ENCODE measurements at places on chromosomes 3 and 15.

GRCh38 chr15:66284271-66284670, 9.1 kb upstream of the DIS3L start:
- no peak for DNase-seq

- no peak for DNase-seq
Measured at GRCh38 chr3:48879307-48879993, 19.2 kb downstream of the SLC25A20 start.

GRCh38 chr3:42856544-42856943, 19.1 kb downstream of the CYP8B1 start:
- no peak for DNase-seq

DNA sequence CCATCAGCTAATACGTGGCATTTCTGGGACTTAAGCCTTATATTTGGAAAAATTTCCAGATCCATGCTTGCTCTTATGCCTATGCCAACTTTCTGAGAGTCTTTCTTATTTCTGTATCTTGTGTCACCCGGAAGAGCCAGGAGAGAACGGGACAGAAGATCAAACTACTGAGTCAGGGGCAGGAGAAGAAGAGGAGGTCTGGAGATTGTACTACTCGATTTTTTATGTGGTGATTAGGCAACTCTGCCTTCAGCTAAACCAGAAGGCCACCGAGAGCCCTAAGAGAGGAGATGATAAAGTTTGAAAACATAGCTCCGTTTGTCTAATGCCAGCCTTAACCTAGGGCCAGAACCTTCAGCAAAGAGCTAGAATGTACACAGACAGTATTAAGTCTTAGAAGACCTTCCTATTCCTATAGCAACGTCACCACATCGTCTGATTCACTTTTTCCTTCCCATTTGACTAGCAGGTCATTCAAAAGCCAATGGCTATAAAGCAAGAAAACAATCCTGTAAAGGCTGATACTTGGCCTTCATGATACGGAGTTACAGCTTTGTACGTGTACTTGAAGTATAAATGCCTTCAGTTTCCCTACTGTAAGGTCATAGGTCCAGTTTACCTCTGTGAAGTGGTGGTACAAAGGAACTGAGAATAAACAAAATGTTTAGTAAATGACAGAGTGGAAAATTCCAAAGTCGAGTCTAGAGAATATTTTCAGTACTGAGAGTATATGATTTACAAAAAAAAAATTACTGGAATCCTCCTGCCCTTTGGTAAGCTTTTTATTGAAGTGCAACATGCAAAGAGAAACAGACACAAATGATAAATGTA, 96.1 kb upstream of the ICE2 start:
- DNase-seq = no peak

- no peak for DNase-seq
Measured at GRCh38 chr3:126691765-126692164, 12.3 kb upstream of the CHCHD6 start.

DNA sequence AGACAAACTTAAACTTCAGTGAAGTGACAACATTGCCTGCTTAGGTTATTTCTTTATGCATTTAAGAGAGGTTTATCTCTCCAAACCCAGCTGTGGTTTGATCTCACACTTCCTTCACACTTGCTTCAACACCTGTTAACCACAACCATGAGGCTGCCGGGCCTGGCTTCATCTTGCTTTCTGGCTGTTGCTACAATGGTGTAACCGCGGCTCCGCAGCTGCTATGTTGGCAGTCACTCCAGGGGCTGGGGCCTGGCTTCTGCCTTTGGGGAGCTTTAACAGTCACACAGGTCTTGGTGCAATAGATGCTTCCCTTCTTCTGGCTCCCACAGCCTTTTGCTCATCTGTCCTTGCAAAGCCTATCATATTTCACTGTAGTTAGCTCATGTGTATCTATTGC, 72.9 kb upstream of the MNS1 start:
- no peak for DNase-seq

- no peak for DNase-seq
Measured at GRCh38 chr3:25781145-25781757, 2.0 kb downstream of the NGLY1 start.

DNA sequence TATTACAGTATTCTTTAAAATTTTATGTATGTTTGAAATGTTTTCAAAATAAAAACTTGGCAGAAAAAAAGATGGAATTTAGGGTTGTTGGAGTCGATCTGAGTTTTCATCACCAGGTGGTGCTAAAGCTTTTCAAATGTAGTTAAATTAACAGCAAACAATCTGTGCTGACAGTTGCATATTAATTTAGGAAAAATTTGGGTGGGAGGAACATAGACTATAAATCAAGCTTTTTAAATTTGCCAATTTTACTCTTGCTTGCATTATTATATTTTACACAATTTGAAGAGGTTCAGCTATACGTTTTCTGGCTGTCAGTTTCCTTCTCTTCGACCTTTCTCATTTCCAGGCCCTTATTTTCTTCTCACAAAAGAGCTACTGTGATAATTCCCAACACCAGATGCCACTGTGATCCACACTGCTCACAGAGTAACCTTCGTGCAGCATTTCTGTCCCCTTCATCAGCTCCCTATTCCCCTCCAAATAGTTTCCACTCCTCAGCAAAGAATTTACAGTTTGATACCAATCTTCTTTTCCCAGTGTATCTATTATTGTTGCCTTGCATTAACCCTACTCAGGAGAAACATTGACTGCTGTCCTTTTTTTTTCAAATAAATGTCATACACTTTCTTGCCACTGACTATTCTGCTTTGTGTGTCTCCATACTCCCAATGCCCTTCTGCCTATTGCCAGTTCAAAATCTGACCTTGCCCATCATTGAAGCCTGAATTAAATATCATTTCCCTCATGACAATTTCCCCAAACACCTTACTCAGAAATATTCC, 53.4 kb upstream of the EIF5A2 start:
- DNase-seq = no peak

GRCh38 chr3:9590282-9590791, 36.7 kb upstream of the LHFPL4 start:
- DNase-seq = no peak

GRCh38 chr3:48215466-48215865, 7.8 kb upstream of the CAMP start:
- DNase-seq = no peak
